ENCODE measurements at places on chromosomes 4 and X.

DNA sequence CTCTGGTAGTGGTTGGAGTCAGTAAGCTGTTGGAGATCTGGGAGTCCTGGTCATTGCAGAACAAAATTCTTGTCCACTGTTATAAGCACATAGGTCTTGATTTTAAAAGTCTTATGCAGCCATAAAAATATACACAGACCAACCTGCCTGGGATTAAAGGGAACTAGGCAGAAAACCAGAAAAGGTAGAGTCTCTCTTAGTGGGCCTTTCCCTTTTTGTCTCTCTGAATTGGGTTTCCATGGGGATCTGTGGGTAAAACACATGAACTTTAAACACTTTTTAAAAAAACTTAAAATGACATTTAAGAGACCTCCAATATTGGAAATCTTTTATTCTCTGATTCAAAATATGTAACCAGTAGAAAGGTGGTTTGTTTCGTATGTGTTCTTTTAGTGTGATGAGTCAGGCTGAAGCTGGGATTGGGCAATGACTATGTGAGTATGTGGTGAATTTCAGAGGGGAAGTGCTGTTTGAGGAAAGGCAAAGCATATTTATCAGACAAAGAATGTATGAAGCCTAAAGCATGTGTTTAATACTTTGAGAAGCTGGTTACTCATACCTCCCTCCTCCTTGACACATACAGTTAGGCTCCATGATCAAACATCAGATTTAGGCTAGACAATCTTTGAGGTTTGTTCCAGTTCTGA is 29.6 kb downstream of the SLC16A2 start:
- no peak for DNase-seq

- no peak for DNase-seq
Measured at GRCh38 chrX:9846631-9847030, 60.4 kb downstream of the SHROOM2 start.

DNA sequence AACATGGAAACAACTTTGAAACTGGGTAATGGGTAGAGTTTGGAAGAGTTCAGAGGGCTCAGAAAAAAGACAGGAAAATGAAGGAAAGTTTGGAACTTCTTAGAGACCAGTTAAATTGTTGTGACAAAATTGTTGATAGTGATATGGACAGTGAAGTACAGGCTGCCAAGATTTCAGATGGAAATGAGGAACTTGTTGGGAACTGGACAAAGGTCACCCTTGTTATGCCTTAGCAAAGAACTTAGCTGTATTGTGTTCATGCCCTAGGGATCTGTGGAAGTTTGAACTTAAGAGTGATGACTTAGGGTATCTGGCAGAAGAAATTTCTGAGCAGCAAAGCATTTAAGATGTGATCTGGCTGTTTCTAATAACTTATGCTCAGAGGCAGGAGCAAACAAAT is 5.1 kb upstream of the ARL13A start:
- no peak for DNase-seq

- DNase-seq, result no peak
Measured at GRCh38 chr4:113433116-113433515, 328.4 kb downstream of the CAMK2D start.

DNA sequence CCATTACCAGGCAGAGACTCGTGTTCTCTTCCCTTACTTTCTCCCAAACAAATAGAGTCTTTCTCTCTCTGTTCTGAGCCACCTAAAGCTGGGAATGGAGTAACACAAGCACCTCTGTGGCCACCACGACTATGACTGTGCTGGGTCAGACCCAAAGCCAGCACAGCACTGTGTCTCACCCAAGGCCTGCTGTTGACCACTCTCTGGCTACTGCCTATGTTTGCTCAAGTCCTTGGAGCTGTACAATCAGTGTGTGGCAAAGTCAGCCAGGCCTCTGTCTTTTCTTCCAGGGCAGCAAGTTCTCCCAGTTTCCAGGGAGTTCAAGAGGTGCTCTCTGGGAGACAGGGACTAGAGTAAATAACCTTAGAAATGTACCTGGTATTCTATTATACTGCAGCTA is 239.4 kb downstream of the FAM47A start:
- no peak for DNase-seq

DNA sequence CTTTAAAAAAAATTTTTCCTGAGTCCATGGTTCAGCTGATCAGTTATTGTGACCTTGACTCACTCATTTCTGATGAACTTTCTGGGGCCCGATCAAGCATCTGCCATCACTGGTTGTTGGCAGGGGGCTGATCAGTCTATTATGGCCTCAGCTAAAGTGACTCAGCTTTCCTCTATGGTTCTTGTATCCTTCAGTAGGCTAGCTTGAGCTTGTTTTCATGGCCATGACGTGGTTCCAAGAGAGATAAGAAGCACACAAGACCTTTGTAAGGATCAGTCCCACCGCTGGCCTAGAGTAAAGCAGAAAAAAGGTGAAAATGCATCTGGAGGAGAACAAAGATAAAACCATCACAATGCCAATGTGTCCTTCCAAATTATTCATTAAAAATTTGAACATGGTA is 29.8 kb upstream of the EPGN start:
- no peak for DNase-seq

DNA sequence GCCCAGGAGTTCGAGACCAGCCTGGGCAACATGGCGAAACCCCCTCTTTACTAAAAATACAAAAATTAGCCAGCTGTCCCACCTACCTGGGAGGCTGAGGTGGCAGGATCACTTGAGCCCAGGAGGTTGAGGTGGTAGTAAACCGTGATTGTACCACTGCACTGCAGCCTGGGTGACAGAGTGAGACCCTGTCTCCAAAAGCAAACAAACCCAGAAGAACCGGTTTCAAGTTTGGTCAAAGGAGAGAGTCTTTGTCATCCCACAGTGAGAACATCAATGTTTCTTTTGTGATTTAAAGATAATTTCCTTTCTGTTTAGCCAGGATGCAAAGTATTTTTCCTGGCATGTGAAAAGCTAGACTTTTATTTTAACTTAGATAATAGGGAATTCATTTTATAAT is 26.7 kb downstream of the PDK3 start:
- no peak for DNase-seq

- no peak for DNase-seq
Measured at GRCh38 chr4:181508601-181509000, 734.6 kb upstream of the TENM3 start.

DNA sequence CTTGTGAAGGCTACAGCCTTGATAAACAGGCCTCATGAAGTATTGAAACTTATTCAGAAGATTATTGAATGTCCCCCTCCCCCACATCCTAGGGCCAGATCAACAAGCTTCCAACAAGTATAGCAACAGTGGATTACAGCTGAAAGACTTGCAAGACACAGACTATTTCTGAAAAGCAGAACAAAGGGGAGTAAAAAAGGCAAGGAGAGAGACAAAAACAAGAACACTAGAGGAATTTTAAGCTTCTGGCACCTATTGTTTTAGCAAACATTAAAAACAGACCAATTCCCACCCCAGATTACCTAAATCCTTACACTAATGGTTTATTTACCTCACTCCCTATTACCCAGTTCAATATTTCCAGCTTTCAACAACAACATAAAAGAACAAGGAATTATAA is 446.3 kb upstream of the FSTL5 start:
- DNase-seq, result no peak

- DNase-seq, result no peak
Measured at GRCh38 chrX:17164941-17165340, 210.1 kb upstream of the NHS start.

DNA sequence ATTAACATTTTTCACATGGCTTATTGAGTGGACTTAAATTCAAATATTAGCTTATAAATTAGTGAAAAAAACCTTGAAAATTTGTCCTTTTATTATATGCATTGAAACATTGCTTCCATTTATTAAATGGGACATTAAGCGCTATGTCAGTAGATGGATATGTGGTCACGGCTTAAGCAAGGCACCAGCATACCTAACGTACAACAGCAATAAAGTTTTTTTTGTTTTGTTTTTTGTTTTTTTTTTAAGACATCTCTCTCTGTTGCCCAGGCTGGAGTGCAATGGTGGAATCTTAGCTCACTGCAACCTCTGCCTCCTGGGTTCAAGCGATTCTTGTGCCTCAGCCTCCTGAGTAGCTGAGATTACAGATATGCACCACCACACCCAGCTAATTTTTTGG is 31.6 kb downstream of the PGM2 start:
- no peak for DNase-seq

DNA sequence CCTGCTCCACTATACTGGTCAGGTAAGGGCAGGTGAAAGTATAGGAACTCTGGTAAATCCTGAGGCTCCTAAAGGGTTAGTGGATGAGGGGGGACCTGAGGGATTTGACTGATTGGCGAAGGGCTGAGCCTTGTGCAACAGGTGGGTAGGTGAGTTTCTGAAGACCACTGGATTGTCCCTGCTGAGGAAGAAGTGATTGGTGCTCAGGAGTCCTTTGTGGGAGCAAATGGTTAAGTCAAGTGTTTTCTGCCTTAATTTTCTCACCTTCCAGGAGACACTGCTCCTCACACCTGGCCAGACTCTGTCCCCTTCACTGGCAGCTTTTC is 156.6 kb downstream of the AMMECR1 start:
- no peak for DNase-seq

DNA sequence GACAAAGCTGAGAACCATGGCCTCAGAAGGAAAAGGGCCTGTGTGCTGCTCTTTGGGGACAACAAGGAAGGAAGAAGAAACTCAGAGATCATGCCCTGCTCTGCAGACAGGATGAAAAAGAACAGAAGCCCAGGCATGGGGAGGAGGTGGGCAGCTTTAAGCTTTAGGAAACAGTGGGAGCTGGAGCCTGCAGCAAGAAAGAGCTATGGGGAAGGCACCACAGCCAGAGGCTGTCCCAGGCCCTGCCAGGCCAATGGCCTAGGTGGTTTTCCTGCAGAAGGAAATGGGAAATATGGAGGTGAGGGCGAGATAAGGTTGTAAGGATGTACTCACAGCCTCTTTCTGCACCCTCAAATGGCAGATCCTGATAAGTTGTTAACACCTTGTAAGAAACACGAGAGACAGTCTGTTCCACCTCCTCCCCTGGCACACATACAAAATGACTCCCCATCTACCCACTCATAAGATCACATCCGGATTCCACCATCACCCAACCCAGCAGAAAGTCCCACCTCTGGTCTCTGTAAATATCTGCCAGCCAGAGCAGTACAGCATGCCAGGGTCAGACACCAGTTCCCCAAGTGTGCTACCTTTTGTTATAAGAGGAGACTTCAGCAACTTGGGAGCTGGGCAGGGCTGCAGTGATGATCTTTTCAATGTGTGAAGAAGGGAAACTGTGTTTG is 105.2 kb downstream of the RTL5 start:
- DNase-seq, result peak; percentile 8

- DNase-seq, result no peak
Measured at GRCh38 chrX:9767375-9767774, 1.7 kb upstream of the GPR143 start.

GRCh38 chr4:121642876-121643585 is 53.7 kb downstream of the ANXA5 start:
- DNase-seq, result no peak

All from CD4-positive, alpha-beta T cell treated with Interferon alpha-2 for 1 hour (primary cell).